NCI-H2107 (cell line): ENCODE measurements at places on chromosomes 1 and 21.

GRCh38 chr1:154014154-154014907 lies 23.8 kb downstream of the RPS27 start:
- DNase-seq, result no peak

GRCh38 chr1:108570128-108570527 lies 10.2 kb downstream of the EEIG2 start:
- no peak for DNase-seq

- DNase-seq, result no peak
These were observed 2.7 kb downstream of the BCAN start for GRCh38 chr1:156644640-156645039.

DNA sequence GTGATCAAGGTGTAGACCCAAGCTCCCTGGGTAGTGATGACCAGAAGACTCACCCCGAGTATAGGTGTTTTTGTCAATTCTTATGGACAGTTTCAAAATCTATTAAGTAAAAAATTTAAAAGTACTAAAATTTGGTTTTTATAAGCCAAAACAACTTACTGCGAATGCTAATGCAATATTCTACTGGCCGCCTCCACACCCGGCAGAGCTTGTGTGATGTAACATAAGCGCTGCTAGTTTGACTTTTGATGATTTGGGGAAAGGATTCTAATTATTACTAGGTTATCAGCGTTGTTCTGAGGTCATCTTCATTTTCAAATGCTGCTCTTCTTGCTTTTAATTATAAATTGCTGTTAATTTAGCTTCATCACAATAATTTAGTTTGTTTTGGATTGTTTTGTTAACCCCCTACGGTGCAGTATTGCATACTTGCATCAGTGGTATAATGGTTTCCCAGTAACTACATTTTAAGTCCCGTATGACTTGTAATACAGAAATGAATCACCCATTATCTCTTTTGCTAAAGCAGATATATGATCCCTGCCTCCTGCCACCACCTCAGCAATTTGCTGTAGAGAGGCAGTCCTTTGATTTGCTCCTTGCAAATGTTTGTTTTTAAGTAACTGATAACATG lies 178.0 kb downstream of the SDCCAG8 start:
- no peak for DNase-seq

GRCh38 chr1:74652711-74653139 lies 20.9 kb downstream of the ERICH3 start:
- no peak for DNase-seq

GRCh38 chr1:248288391-248288790 lies 10.6 kb upstream of the OR2T33 start:
- no peak for DNase-seq
